Amygdala (tissue), 56 donors: ENCODE measurements at places on chromosomes 2 and 18.

DNA sequence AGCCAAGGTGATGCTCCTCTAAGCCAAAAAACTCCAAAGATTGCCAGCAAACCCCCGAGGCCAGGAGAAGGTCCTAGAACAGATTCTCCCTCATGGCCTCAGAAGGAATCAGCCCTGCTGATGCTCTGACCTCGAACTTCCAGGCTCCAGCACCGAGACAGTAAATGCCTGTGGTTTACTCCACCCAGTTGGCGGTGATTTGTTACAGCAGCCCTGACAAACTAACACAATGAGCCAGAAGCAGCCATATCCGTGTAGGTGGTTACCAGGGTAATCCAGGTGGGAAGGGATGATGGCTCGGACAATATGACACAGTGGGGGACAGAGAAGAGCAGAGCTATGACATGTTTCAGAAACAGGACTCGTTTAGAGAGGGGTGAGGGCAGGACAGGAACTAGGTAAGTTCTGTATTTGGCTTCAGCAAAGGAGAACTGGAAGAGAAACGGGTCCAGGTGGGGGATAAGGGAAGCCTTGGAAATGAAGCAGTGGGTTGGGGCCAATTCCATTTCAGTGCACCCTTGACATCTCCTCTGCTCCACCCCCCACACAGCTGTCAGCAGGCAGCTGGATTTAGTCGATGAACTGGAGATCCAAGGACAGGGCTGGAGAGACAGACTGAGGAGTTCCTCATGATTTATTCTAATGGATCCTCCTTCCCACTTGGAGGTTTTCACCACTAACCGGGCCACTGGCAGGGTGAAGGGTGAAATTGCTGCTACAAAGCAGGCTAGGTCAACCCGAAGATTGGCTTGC lies 179.7 kb upstream of the SH3BP4 start:
- no peak for DNase-seq

GRCh38 chr2:153005071-153005730 lies 286.8 kb downstream of the ARL6IP6 start:
- no peak for DNase-seq

DNA sequence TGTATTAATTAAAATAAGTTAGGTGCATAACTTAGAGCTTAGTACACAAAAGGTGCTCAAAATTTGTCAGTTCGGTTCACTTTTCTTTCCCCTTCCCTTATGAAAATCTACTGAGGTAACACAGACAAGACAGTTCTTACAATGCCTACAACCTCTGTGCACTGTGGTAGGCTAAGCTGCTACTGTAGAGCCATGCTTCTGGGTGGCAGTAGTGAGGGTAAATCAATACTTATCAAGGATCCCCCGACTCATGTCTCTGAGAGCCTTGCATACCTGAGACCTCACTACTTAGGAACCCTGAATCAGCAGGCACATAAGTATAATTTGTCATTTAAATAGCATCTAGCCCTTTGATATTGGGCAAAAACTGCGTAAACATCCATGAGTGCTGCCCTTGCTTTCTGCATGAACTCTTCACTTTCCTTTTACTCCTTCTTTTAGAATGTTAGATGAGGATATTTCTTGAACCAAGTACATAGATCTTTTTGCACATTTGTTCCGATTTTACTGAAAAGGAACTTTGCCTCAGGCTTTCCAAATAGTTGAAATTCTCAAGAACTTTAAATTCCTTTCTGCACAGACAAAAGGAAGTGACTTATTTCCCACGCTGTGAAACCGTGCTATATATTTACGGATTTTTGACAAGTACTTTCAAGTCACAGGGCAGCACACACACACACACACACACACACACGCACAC lies 234.4 kb downstream of the TRIB2 start:
- no peak for DNase-seq

DNA sequence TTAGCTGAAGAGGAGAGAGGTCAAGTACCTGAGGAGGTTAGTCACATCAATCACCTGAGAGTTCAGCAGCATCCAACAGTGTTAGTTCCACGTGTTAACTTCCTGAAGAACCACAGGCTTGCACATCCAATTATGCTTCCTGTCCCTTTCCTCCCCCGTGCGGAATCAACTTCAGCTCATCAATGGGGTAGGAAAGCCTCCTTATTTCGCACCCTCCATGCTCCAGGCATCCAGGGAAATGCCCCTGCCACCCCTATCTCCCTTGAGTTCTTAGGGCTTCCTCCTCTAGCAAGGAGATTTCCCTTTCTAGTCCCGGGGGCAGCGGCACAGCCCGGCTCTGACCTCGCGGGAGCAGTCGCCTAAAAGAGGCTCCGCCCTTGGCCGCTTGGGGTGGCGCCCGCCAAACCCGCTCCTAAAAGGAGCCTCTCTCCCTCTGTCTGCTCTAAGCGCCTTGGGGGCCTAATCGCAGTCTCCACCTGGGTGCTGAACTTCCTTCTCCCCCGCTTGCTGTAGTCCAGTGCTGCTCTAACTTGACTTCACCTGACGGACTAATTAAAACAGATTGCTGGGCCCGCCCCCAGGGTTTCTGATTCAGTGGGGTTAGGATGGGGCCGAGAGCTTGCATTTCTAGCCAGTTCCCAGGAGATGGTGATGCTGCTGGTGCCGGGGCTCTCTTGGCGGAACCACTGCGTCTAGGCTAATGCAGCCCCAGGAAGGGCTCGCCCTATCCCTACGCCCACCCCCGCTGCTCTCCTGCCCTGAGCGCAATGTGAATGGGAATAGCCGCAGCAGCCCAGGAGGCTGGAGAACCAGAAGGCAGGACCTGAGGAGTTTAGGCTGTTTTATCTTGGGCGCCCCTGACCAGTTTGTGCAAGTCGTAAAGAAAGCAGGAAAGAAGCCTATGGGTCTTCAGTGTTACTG lies 3.4 kb upstream of the TET3 start:
- DNase-seq: no peak

GRCh38 chr2:10359731-10360329 lies 57.1 kb downstream of the HPCAL1 start:
- no peak for DNase-seq

DNA sequence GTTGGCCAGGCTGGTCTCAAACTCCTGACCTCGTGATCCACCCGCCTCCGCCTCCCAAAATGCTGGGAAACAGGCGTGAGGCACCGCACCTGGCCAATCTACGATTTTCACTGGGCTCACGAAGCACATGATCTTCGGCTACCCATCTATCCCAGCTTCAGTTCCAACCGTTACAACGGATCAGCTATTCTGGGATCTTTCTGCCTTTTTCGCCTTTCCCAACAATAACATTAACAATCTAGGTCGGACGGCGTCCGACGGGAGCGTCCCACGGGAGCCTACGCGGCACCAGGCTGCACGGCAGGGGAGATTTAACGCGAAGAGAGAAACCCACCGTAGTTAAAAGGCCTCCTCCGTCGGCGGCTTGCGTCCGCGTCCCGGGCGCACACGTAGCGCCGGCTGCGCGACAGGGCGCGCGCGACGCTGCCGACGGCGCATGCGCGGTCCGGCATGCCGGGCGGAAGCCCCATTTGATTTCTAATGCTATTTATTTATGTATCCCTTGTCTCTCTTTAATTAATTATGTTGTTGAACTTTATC lies at the start of gene MSL3B:
Gene MSL3B, minus strand, starts transcription at position 394 of the 540 bp plus-strand sequence.
- DNase-seq: no peak
